ENCODE measurements at places on chromosomes 4 and X.

- no peak for DNase-seq
Measured at GRCh38 chrX:118455013-118455412, 40.6 kb upstream of the DOCK11 start.

GRCh38 chr4:180557348-180557747 lies 1685.9 kb upstream of the TENM3 start:
- DNase-seq: no peak

- DNase-seq: no peak
Measured at GRCh38 chr4:105715692-105716278, 7.2 kb downstream of the GSTCD start.

- DNase-seq: peak; percentile 70
Measured at GRCh38 chr4:1130316-1131186, 17.2 kb upstream of the RNF212 start.

- no peak for DNase-seq
Measured at GRCh38 chr4:684623-685327, 4.2 kb downstream of the SLC49A3 start.

Measured in effector CD4-positive, alpha-beta T cell (primary cell).